Stimulated activated CD4-positive, alpha-beta T cell treated with anti-CD3 and anti-CD28 coated beads, Interleukin-15, amount 100 ng/mL, for 48 hours (primary cell): ENCODE measurements at places on chromosomes 6 and 20.

GRCh38 chr6:125550892-125551291, 198.5 kb upstream of the HEY2 start:
- DNase-seq, result no peak

- DNase-seq, result no peak
Measured at GRCh38 chr20:25247000-25247517, 826 bp upstream of the PYGB start.

- DNase-seq, result no peak
Measured at GRCh38 chr6:118468682-118469465, 79.2 kb upstream of the PLN start.

GRCh38 chr6:52305411-52305810, 20.9 kb upstream of the MCM3 start:
- no peak for DNase-seq

GRCh38 chr20:23870461-23870860, 9.1 kb downstream of the CST5 start:
- no peak for DNase-seq
